Thoracic aorta (tissue), 2 donors: ENCODE measurements at places on chromosomes 13 and 19. TPM values are rescaled to one million over a fixed set of nuclear protein-coding genes. Genes with fewer than 3 reads are reported as not detected.

DNA sequence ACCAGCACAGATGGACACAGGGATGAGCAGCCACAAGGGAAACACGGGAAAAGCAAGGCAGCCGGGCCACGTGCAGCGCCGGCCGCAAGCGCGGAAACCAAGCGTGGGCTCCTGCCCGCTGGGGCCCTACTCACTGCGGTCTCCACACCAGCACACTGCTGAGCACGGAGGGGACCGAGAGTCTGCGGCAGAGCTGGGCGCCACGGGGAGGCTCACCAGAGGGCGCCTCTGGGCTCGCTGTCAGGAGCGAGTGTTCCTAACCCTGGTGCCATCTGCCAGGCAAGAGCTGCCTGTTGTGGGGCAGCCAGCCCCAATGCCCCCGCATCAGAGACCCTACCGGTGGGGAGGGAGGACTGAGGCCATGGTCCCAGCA, 26.5 kb downstream of the MPND start:
- no peak for DNase-seq

- no peak for DNase-seq
Measured at GRCh38 chr13:50552424-50552966, 291.0 kb downstream of the DLEU7 start.

DNA sequence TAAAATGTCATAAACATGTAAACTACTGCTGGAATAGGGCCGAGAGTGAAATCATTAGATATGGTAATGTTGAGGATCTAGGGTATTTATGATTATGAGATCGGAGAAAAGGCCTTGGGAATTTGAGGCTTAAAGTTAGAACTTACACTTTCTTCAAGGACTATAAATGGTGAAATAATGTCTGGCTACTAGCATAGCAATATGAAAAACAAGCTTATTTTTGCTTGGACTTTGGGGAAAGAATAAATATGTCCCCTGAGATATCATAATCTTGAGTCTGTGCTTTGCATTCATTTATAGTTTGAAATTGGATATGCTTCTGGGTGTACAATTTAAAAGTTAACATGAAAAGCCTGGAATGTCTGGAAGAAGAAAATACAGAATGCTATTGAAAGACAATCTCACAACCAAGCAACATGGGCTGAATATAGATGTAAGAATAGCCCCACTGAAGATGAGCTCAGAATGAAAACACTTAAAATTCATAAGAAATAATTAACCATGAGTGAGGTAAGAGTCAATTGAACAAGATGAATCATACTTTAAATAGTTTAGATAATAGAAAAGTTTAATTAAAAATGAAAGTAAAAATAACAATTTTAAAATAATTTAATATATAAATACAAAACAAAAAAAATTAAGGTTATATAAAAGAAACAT, 1555.4 kb upstream of the MIR17HG start:
- no peak for DNase-seq

DNA sequence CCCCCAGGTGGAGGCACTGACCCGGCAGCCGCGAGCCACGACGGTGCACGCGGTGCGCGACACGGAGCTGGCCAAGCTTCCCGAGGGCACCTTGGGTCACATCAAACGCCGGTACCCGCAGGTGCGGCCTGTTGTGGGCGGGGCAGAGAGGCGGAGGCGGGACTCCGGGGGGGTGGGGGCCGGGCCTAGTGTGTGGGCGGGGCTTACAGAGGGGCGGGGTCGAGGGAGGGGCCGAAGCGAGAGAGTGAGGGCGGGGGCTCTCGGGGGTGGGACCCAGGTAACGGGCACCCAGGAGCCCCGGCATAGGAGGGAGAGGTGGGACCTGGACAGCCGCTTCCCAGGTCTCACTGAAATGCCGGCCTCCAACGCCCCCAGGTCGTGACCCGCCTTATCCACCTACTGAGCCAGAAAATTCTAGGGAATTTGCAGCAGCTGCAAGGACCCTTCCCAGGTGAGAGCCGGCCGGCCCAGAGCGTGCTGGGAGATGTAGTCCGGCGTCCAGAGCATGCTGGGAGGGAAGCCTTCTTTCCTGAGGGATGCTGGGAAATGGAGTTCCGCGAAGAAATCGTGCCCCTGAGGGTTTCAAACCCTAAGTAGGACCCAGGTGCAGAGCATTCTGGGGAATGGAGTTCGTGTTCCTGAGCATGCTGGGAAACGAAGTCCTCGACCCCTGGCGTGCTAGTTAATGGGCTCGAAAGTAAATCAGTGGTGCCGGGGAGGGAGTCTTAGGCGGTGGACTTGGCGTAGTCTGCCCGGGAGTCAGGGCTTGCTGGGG, 15.7 kb downstream of the PNPLA6 start:
- DNase-seq = no peak

Gene SHD
- not detected for total RNA-seq

DNA sequence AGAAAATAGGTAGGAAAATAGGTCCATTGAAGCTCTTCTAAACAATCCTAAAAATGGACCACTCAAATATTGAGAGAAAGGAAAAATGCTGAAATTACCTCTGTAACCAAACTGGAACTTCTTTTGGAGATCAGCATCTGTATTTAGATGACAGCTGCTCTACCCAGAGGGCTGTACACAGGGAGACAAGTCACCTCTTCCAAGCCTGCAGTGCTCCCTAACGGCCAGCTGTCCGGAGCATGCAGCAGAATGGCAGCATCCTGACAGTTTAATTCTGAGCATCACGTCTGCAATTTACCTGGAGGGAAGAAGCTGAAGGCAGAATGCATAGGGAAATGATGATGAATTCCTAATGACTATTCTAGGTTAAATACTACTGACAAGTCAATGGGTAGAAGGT, 62.8 kb upstream of the DIAPH3 start:
- no peak for DNase-seq

Gene NECTIN2
- total RNA-seq = 84.3 TPM

- no peak for DNase-seq
Measured at GRCh38 chr13:74299721-74300120, 165.5 kb upstream of the KLF12 start.

Gene IL27RA
- total RNA-seq = 5.3 TPM

Gene IZUMO2
- not detected for total RNA-seq

Gene TSHZ3
- 10.2 TPM for total RNA-seq

DNA sequence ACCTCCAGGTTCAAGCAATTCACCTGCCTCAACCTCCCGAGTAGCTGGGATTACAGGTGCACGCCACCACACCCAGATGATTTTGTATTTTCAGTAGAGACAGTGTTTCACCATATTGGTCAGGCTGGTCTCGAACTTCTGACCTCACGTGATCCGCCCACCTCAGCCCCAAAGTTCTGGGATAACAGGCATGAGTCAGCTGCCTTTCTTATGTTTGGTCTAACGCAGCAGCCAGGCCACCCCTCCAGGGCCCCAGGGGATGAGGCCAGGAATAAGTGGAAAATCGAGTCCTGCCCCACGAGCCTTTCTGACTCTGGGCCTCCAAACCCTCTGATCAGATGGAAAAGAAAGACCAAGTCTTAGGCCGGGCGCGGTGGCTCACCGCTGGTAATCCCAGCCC, 44.5 kb downstream of the CERS4 start:
- DNase-seq = no peak

GRCh38 chr13:51645154-51645650, 60.9 kb downstream of the WDFY2 start:
- DNase-seq = no peak

Gene RNF225
- not detected for total RNA-seq

DNA sequence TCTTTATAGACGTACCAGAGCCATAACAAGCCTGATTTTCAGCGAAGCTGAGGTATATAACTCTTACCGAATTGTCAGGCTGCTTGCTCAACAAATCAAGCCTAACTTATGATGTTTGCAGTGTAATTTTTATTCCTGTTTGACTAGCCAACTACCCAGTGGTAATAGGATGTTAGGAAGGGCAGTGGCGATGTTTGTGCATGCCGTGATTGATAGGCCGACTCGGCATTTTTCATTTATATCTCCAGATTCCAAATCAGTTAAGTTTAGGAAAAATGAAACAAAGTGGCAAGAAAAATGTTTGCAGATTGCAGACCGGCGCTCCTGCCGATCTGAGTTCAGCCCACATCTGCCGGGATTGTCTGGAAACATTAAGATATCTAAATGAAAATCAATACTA, 401.6 kb upstream of the ZNF507 start:
- no peak for DNase-seq

GRCh38 chr13:42401376-42401775, 129.4 kb downstream of the AKAP11 start:
- DNase-seq = no peak

Gene LAIR2
- total RNA-seq = not detected

DNA sequence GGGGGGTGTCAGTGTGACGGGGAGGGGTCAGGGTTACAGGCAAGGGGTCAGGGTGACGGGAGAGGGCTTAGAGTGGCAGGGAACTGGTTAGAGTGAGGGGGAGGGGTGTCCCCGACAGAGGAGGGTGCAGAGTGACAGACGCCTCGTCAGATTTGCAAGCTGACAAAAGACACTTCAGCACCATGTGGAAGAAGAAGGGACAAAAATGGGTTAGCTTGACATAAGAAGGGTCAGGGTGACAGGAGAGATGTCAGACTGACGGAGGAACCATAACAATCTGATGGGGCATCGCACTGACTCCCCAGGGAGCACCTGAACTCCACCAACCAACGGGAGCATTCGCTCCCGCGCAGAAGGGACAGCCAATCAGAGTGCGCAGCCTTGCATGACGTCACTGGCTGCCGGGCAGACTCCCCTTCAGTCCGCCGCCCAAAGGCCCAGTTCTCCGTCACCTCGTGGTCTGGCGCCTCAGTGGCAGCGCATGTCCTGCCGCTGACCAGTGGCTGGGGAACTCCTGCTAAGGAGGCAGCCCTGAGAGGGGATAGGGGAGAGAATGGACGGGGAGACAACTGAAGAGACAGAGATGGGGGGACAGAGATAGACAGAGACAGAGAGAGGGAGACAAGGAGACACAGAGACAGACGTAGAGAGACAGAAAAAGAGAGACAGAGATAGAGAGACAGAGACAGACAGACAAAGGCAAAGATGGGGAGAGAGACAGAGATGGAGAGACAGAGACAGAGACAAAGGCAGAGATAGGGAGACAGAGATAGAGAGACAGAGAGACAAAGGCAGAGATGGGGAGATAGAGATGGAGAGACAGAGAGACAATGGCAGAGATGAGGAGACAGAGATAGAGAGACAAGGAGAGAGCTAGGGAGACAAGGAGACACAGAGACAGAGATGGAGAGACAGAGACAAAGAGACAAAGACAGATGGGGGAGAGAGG, 30.2 kb downstream of the C19orf81 start:
- DNase-seq = no peak

DNA sequence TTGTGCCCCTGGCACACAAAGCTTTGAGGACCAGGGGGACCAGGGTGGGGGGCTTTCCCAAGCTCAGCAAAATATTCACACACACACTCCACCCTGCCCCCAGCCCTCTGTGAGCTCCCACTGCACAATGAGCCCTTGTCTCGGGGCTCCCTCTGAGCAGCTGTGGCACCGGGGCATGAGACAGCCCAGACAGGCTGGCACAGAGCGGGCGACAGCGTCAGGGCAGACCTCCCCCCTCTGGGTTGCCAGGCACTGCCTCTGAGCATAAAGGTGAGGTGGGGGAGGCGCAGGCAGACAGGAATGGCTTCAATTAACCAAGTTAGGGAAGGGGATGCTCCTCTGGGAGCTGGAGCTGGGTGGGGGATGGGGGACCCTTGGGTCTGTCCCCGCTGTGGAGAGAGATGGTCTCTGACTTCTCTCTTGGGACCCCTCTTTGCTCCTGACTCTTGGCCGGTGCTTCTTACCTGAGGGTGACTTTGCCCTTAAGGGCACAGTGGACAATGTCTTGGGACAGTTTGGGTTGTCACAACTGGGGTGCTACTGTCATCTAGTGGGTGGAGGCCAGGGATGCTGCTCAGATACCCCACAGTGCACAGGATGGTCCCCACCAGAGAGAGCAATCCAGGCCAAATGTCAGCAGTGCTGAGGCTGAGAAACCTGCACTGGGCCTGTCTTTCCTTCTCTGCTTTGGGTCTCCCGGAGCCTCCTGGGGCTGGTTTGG, 30.3 kb downstream of the LYL1 start:
- DNase-seq = no peak

Gene CEBPA
- 4.7 TPM for total RNA-seq

Gene RNASEH2B
- 79.7 TPM for total RNA-seq

DNA sequence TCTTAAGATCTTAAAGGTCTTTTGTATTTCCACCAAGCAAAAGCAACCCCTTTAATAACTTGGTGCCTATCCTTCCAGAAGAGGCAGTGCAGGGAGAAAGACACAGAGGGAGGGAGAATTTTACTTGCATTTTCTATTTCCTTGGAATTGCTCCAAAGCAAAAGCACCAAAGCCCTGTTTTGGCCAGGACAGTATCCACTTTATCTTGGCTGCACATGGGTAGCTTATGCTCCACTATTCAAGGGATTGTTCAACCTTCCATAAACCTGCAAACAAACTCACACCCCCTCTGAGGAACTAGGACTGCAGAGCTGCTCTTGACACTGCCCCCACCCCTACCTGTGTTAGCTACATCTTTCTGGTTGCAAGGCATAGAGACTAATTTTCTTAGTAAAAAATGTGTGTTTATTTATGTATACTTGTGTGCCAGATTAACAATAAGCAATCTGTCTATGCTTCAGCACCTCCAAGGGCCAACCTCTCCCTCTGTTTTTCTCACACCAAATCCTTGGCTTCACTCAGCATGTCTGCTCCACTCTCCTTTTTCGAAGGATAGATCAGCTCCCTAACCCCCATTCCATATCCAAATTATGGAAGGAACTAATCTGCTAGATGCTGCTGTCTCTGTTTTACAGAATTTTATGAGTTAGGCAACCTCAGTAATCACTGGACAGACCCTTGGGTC, 68.1 kb upstream of the KLF12 start:
- DNase-seq = no peak

Gene RUBCNL
- total RNA-seq = 7.3 TPM

DNA sequence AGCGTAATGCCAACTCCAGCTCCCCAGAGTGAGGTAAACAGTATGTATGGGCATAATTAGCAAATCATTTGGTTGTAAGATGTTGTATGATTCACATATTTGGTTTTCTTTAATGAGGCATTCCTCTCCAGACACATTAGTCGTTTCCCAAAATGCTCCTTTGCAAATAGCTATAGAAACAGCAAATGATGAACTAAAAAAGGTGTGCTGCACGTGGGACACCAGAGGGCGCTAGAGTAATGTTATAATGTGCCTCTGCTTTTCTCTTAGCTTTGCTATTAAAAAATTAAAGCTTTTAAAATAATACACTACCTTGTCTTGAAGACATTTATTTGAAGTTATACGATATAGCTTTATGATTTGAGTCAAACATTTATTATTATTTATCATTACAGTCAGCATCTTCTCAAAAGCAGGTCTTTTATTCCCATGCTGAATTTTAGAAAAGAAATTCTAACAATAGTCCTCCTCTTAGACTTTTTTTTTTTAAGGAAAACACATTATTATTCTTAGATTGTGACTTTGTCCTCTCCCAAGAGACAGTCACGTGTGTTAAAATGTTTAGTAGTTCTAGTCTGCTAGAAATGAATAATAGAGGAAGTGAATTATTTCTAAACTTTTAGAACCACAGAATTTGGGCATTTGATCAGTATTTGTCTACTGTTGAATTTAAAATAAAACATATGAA, 121.6 kb upstream of the FRY start:
- no peak for DNase-seq

- no peak for DNase-seq
Measured at GRCh38 chr13:73450583-73450982, 391.8 kb downstream of the KLF5 start.

Gene PTBP1
- total RNA-seq = 149 TPM

Gene CGB3
- not detected for total RNA-seq

Gene MEIOSIN
- total RNA-seq = not detected

Gene FFAR2
- not detected for total RNA-seq

Gene SSC5D
- 58.3 TPM for total RNA-seq

GRCh38 chr13:102035969-102036368, 365.9 kb downstream of the FGF14 start:
- no peak for DNase-seq

- DNase-seq = no peak
Measured at GRCh38 chr13:52010890-52011631, at the start of gene ATP7B. Gene ATP7B, minus strand, starts transcription at chr13:52011450. Its CDS starts 113 bp downstream, at chr13:52011337.
